ENCODE measurements at places on chromosomes 3 and 15. TPM values are rescaled to one million over a fixed set of nuclear protein-coding genes. Genes with fewer than 3 reads are reported as not detected.

DNA sequence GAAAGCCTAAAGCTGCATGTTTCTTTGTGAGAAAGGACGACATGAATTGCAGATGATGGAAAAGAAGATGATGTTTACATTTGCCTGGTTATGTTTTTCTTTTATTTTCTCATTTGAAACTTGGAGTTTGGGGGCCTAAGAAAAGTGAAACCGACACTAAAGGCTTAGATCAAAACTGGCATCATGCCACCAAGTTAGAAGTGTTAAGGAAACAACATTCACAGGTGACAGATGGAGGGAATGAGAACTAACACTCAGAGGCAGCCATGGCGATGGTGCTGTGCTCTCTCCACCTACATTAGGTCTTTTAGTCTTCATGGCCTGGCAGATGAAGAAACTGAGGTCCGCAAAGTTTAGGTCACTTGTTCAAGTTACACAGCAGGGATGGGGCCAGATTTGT, 923.6 kb downstream of the TUSC7 start:
- no peak overlapping the region for H3K27ac ChIP-seq
- no peaks in the 10 kb centered on the region for H3K4me1 ChIP-seq
- no peaks in the 10 kb centered on the region for H3K27me3 ChIP-seq
- H3K4me3 ChIP-seq: no peak overlapping the region

- no peak overlapping the region for H3K4me3 ChIP-seq
- H3K27me3 ChIP-seq: no peaks in the 10 kb centered on the region
- peaks cover 12% of the 10 kb centered on the region for H3K4me1 ChIP-seq
These were observed 108.1 kb upstream of the ZBED2 start for GRCh38 chr3:111702996-111703985.

- H3K27ac ChIP-seq: no peak overlapping the region
- H3K4me1 ChIP-seq: peaks cover 9% of the 10 kb centered on the region
- H3K4me3 ChIP-seq: no peak overlapping the region
- H3K27me3 ChIP-seq: peaks cover 17% of the 10 kb centered on the region
These were observed 19.9 kb downstream of the ACKR2 start for GRCh38 chr3:42829083-42829627.

Gene MYEF2
- total RNA-seq: 20.3 TPM

DNA sequence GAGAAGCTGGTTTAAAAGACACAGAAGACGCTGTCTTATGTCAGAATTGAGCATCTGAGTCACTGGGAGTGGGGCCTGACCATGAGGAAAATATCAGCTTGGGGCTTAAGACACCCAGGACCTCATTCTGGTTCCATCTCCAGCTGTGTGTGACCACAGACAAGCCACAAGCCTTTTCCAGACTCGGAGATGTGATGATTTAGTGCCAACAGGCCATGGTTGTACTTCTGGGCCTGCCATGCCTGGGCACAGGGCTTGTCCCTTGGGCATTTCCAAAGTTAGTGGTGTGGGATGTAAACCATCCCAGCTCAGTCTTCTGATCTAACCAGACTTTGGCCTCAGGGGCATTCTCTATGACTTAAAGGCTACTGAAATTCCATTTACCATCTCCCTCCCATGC, 269.8 kb downstream of the RYR3 start:
- no peaks in the 10 kb centered on the region for H3K36me3 ChIP-seq
- H3K27ac ChIP-seq: no peak overlapping the region
- no peaks in the 10 kb centered on the region for H3K4me1 ChIP-seq
- no peak overlapping the region for H3K4me3 ChIP-seq

- no peaks in the 10 kb centered on the region for H3K4me1 ChIP-seq
- no peak overlapping the region for H3K27ac ChIP-seq
- peaks cover 2% of the 10 kb centered on the region for H3K27me3 ChIP-seq
- no peak overlapping the region for H3K4me3 ChIP-seq
- no peaks in the 10 kb centered on the region for H3K36me3 ChIP-seq
These were observed 49.0 kb upstream of the GCNT3 start for GRCh38 chr15:59562448-59563186.

DNA sequence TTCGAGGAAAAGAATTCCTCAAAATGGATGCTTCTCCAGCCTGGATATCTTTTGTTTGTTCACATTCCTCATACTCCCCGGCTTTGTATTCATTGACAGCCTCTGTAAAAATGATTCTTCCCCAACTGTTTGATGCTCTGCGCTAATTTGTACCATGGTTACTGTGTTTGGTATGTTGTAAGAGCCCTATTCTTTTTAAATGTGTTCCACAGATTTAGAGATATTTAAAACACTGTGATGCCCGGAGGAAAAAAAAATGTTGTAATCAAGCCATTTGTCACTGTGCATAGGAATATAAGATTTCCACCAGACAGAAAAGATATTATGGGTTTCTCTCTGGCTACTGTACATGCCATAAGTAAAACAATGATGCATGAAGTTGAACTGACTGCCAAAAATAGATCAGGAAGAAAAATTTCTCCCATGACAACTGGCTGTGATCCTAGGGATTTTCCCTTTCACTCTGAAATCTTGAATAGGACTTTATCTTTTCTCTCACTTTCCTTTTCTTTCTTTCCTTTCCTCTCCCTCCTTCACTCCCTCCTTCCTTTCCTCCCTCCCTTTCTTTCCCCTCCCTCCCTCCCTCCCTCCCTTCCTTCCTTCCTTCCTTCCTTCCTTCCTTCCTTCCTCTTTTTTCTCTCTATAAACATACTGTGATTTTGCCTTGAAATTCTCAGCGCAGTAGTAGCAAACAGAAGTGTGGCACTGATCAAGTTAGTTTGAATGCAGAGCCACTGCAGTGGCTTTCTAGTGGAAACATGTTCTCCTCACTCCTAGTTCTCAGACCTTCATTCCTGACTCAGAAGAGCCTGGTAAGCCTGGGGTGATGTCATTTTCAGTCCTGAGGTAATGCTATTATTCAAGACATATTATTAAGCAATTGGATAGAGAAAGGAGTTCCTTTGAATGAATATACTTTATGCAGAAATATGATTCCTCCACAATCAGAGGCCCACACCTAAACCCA, 254.9 kb upstream of the TBL1XR1 start:
- no peak for DNase-seq
- H3K27me3 ChIP-seq: no peaks in the 10 kb centered on the region
- no peaks in the 10 kb centered on the region for H3K36me3 ChIP-seq
- peaks cover 9% of the 10 kb centered on the region for H3K4me1 ChIP-seq

DNA sequence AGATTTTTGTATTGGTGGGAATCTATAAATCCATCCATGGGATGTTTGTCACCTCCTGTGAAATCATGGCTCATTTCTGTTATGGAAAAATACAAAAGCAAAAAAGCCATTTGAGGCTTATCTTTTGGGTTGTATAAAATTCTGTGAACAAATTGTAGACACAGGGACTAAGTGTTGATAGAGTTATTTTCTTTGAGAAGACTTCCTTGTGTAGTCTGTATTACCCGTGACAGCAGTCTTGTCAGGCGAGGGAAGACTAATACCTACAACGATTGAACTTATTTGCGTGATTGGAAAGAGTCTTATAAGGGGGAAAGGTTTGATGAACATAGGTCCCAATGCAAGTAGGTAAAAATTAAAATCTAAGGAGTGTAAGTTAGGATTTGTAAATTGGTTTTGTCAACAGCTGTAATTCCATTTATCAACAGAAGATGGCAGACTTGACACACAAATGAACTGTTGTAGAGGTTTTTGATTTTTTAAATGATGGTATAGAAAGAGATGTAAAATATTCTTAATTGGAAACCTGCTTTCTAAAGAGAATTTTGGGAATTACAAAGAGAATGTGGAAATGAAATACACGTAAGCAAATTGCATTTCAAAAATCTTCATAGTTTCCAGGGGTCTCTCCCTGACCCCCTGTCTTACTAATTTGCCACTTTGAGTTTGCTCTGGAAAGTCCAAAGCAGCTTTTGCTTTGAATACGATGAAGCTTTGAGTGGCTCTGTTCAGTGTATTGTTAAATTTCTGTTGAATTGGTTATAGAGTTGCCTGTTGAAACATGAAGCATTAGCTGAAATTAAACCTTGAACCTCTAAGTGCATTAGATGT, 33.2 kb downstream of the SLC25A26 start:
- H3K27ac ChIP-seq: no peak overlapping the region
- peaks cover 8% of the 10 kb centered on the region for H3K36me3 ChIP-seq
- no peak for DNase-seq
- no peak overlapping the region for H3K4me3 ChIP-seq
- H3K4me1 ChIP-seq: no peaks in the 10 kb centered on the region

DNA sequence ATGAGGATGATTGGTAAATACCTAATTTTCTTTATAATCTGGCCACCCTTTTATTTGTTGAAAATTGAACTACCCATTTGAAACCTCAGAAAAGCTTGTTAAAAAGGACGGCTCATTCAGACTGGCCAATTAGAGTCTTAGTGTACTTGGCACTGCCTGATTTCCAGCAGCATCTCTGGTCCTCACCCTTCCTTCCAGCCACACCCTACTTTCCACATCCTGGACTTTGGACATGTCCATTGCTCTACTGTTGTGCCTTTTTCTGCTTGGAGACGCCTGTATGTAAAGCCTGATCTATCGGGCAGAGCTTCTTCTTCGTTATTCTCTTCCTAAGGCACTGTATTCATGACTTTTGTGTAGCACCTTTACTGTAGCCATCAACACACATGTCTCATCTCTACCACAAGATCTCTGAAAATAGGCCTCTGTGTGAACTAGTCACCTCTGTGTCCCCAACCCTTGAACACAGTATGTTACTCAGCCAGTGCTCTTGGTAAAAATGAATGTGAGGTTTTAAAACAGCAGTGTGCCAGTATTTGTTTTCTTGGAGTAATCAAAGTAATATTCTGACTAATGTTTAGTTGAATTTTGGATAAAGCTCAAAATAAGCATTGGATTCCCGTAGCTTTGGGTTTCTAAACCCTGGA, 6.8 kb downstream of the RBM5 start:
- no peak overlapping the region for H3K4me3 ChIP-seq
- no peak overlapping the region for H3K27ac ChIP-seq
- no peaks in the 10 kb centered on the region for H3K27me3 ChIP-seq
- no peak for DNase-seq

DNA sequence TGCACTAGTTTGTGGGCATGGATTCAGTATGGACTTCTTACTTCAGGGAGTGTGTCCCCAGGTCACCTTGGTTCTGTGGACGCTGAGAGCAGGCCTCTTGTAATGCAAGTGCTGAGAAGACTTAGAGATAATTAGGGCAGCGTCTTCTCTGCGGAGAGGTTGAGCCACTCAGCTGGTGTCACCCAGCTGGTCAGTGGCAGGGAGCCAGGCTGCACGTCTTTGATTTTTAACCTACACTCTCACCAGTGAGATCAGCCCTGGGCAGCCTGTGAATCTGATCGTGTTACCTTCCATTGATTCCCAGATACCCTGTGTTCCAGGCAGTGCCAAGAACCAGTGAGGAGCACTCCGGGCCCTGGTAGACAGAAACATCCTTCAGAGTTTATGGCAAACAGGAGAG, 92.6 kb downstream of the SLCO3A1 start:
- peaks cover 26% of the 10 kb centered on the region for H3K4me1 ChIP-seq
- peaks cover 2% of the 10 kb centered on the region for H3K36me3 ChIP-seq
- no peak overlapping the region for H3K4me3 ChIP-seq
- no peaks in the 10 kb centered on the region for H3K27me3 ChIP-seq
- H3K27ac ChIP-seq: no peak overlapping the region
- DNase-seq: no peak

Gene TTLL13
- total RNA-seq: 0.29 TPM

DNA sequence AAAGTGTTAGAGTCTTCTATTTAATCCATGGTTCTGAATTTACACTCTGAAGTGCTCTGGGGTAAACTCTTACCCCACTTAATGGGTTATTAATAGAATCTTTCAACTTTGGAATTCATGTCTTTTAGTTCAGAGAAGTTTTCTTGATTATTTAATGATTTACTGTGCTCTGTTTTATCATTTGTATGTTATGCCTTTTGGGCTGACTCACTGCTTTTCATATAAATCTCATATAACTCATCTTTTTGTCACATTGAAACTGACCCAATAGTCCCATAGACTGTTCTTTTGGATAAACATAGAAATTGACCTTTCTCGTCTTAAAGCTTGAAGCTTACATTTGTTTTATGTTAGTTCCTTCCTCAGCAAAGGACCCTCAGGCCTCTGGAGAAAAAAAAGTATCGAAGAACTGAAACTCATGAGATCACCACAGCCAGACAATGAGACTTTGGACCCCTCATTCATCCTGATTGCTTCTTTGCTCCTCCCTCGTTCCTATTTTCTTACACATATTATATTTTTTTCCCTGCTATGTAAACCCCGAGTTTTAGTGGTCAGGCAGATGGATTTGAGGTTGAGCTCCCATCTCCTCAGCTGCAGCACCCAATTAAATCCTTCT, 229.1 kb upstream of the CBLB start:
- H3K27ac ChIP-seq: no peak overlapping the region
- H3K27me3 ChIP-seq: no peaks in the 10 kb centered on the region
- H3K4me1 ChIP-seq: no peaks in the 10 kb centered on the region
- no peak for DNase-seq

Gene ISY1
- 72.3 TPM for total RNA-seq

DNA sequence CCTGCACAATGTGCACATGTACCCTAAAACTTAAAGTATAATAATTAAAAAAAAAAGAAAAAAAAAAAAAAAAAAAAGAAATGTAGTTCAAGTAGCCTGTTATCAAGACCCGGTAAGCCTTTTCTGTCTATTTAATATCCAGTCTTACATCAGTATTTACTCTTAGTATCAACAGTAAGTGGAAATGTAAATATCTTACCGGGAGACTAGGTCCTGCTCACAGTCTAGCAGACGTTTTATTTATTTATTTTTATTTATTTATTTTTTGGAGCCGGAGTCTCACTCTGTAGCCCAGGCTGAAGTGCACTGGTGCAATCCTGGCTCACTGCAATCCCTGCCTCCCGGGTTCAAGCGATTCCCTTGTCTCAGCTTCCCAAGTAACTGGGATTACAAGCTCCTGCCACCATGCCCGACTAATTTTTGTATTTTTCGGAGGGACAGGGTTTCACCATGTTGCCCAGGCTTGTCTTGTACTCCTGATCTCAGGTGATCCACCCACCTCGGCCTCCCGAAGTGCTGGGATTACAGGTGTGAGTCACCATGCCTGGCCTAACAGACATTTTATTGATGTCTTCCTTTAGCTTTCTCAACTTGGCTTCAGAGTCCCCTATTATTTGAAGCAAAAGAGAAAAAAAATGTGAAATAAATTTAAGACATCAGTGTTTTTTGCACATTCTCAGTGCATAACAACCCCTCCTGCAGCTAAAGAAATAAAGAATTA, 19.9 kb downstream of the C2CD4B start:
- H3K27me3 ChIP-seq: peaks cover 9% of the 10 kb centered on the region
- peaks cover 1% of the 10 kb centered on the region for H3K4me1 ChIP-seq
- DNase-seq: no peak
- H3K4me3 ChIP-seq: no peak overlapping the region
- H3K27ac ChIP-seq: no peak overlapping the region

Gene GRM7
- not detected for total RNA-seq

Gene FANCD2OS
- not detected for total RNA-seq

GRCh38 chr15:100484443-100484842, 44.3 kb downstream of the CERS3 start:
- no peaks in the 10 kb centered on the region for H3K36me3 ChIP-seq
- no peaks in the 10 kb centered on the region for H3K4me1 ChIP-seq
- no peak for DNase-seq
- no peak overlapping the region for H3K27ac ChIP-seq
- H3K4me3 ChIP-seq: no peak overlapping the region

Gene CELF6
- 0.27 TPM for total RNA-seq
